Erythroblast (primary cell): ENCODE measurements at places on chromosomes 11 and 22.
A peak's percentile ranks its signal among the peaks of the same experiment; 100 is the strongest.

DNA sequence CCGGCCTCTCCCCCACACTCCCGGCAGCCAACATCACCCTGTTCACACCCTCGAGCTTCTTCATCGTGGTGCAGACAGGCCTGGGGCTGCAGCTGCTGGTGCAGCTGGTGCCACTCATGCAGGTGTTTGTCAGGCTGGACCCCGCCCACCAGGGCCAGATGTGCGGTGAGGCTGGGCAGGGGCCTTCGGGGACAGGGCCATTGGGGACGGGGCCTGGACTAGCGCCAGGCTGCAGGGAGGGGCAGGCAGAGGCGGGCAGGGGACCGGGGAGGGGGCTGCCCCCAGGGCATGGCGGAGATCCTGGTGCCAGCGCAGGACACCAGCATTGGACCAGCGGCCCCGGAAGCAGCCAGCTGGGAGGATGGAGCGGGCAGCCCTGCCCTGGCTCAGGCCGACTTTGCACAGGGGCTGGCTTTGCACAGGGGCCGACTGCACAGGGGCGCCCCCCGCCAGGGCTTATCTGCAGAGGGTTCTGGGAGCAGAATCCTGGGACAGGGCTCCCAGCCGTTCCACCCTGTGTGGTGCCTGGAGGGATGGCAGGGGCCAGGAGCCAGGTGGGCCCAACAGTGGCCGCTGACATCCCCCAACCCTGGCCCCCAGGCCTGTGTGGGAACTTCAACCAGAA, 8.6 kb downstream of the MUC5B start:
- DNase-seq, result no peak

- no peak for DNase-seq
These were observed 10.1 kb downstream of the CBX6 start for GRCh38 chr22:38861927-38862326.

GRCh38 chr22:20569059-20570058, 61.9 kb downstream of the MED15 start:
- no peak for DNase-seq

DNA sequence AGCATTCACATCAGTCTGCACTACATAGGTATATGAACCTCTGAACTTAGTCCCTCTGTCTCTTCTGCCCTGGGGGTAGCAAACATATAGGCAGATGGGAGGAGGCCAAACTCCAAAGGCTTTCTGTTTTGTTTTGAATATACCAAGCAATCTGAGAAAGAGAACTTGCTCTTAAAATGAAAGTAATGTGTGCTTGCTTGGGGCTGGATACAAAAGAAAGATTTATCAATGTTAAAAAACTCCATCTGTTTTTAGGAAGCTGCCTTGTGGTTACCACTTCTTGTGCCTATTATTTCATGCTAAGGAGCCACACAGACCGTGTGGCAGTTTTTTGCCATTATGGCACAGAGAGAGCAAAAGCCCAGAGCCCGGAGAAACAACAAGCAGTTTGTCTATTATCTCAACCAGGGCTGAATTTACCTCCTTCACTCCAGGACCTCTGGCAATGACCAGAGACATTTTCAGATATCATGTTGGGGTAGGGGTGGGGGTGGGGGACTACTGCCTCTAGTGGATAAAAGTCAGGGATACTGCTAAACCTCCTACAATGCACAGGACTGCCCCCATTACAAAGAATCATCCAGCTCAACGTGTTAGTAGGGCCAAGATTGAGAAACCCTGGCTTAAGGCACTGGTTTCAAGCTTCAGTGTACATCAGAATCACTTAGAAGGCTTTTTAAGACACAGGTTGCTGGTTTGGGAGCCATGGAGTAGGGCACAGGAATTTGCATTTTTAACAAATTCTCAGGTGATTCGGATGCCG, 124.2 kb downstream of the APIP start:
- no peak for DNase-seq

DNA sequence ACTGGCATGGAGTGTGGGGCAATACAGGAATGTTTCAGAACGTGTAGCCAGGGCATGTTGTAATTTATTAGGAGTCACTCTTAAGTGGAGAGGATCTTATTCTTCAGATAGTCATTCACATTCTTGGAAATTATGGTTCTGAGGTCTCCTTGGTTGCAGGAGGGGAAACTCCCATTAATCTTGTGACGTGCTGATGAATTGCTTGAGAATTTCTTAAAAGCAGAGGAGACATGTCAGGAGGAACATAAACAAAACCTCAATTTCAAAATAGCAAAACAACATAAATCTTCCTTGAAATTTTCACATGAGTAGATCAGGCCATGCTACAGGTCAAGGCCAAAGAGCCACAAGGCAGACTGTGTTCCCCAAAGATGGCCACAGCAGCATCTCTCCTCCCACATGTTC, 50.4 kb downstream of the ADM start:
- DNase-seq, result no peak

GRCh38 chr22:36398601-36399471, 11.1 kb upstream of the MYH9 start:
- DNase-seq, result no peak

DNA sequence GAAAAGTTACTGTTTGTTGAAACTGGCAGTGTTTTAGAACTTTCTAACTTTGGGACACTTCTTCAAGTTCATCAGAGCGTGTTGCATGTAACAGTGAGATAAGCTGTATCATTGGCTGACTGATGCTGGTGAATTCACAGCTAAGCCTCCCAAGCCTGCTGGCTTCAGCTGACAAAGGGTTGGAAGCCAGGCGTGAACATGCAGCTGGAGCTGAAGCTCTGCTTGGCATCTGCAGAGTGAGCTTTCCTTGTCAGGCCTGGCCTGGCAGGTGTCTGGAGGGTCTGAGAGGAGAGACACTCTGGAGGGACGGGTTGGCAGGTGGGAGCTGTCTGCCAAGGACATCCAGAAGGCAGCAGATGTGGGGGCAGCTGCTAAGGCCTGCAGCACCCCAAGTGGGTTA, 1.5 kb downstream of the AMPD3 start:
- DNase-seq, result peak; percentile 85

DNA sequence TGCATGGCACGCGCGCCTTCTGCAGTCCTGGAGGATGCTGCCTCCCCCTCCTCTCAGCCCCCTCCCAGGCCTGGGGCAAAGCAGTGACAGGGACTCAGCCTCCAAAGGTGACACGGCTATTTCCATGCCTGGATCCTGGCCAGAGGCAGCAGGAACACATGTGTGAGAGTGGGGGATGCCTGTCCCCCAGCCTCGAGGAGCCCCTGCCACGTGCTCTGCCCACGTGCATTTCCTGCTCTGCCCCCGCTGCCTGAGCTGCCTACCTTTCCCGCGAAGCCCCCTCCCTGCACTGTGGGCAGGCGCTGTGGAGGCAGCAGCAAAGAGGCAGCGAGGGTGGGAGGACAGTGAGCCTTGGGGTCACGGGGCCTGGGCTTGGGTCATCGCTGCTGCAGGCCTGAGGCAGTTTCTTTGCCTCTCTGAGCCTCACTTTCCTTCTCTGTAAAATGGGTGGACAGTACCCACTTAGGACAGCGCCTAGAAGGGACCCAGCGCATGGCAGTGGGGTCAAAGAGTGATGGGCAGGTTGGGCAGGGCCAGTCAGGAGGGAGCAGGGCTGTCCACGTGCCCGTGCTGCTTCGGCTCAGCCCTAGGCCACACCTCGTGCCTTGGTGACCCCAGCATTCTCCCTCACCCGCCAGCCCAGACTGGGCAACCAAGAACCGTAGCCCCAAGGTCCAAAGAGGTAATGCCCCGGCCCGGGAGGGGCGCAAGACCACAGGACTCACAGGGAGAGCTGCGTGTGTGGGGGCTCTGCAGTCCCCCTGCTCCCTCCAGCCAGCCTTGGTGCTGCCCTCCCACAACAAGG, 48.6 kb downstream of the FLRT1 start:
- DNase-seq, result no peak

- DNase-seq, result no peak
These were observed 821 bp downstream of the CELF1 start for GRCh38 chr11:47552056-47552565.

DNA sequence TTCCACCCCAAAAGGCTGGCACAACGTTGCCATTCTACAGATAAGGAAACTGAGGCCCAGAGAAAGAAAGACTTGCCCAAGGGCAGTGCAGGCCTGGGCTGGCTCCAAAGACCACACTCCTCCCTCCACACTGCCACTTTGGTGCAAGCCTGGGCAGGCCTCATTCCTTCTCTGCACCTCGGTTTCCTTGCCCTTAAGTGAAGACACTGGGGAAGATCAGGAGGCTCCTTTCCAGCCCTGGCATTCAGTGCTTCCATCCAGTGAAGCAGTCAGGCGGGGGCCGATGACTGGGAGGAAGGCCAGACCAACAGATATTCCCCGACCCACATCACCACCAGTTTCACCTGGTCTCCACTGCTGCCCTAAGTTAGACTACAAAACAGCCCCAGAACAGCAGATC, 18.3 kb upstream of the TCF20 start:
- DNase-seq, result no peak

DNA sequence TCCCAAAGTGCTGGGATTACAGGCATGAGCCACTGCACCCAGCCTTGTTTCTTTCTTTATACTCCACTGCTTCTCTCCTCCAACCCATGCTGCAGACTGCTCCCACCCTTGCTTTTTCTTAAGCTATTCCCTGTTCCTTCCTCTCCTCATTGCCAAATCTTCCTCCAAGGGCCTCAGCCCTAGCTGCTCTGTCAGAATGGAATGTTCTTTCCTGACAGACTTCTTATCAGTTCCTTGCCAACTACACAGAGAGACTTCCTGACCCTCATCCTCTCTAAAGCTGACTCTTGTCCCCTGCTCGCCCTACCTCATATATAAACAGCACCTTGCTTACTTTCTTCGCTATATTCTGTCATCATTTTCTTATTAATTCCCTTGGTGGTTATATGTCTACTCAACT, 16.9 kb upstream of the PIK3C2A start:
- DNase-seq, result no peak

DNA sequence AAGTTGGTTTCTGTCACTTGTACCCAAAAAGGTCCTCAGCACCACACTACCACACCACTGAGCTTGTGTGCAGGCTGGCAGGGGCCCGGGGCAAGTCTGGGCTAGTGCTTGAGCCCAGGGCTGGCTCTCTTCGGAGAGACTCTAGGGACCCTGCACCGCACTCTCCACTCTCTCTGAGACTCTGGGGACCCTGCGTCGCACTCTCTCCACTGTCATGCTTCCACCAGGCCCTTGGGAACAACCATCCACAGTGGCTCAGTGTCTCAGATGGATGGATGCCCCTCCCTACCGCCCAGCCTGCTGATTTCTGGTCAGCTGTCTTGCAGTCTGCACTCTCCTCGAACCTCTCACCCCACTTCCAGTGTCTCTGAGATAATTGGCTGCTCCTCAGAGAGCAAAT, 2.0 kb upstream of the SBF1 start:
- DNase-seq, result no peak

- no peak for DNase-seq
These were observed 213.6 kb downstream of the DBX1 start for GRCh38 chr11:19946681-19947080.

- no peak for DNase-seq
These were observed 578.4 kb upstream of the CCDC90B start for GRCh38 chr11:83864412-83865057.

DNA sequence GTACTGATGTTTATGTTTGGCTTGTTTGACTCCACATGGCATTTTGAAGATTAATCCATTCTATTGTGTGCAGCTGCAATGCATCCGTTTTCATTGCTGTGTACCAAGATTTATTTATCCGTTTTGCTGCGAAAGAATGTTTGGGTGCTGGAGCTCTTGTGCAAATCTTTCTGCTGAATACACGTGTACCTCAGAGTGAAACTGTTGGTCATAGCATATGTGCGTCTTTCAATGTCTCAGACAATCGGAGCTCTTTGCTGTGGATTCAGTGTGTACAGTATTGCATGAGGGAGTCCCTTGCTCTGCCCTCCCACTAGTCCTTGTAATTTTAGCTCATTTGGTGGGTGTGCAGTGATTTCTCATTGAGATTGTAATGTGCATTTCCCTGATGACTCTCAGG, 545.4 kb downstream of the TBC1D22A start:
- no peak for DNase-seq

- no peak for DNase-seq
These were observed 12.2 kb downstream of the CTTN start for GRCh38 chr11:70410276-70411205.

- DNase-seq, result no peak
These were observed 24.8 kb upstream of the CYB5R3 start for GRCh38 chr22:42673898-42674401.

DNA sequence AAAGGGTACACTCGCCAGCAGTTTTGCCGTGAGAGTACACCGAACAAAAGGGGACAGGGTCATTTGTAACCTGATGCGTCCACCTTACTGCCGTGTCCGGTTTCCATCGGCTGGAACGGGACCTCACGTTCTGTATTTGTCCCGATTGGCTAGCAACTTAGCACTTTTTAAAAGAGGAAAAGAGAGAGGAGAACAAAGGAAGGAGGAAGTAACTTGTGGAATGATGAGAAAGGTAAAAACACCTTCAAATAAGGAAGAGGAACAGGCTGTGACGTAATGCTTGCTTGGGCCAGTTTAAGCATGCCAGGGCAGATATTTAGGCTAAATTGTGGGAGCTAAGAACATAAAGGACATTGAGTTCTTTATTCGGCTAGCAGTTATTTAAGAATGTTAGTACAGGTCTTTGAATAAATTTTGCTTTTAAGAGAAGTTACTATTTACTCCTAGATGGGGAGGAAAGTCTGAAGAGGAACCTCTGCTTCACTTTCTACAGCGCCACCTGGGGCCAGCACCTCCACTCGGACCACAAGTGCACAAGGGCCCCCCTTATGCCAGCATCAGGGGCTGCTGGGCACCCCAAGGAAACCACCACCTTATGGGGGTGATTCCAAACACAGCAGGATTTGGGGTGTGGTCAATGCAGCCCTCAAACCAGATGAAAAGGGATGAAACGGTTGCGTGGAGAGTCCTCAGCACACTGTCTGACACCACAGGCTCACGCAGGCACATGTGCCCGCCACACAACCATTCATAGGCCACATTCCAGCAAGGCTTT, 5.8 kb downstream of the ARSA start:
- no peak for DNase-seq

DNA sequence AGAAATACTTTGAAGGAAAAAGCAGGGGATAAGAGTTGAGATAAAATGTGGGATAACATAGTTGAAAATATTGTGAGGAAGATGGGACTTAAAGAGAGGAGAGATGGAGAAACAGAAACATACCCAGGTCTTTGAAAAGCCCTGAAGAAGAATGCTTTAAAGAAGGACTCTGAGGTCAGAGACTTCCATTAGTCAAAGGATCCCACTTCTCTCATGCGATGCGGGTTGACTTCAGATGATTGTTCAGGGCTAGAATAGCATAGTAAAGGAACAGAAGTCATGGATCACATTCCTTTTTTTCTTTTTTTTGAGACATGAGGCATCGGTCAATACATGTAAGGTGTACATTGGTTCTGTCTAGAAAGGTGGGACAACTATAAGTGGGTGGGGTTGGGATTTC, 3.5 kb upstream of the JAM3 start:
- no peak for DNase-seq

GRCh38 chr11:109972181-109972715, 120.9 kb upstream of the ZC3H12C start:
- no peak for DNase-seq
